ELR (cell line): ENCODE measurements at places on chromosomes 4 and X.

- DNase-seq: no peak
Measured at GRCh38 chr4:85793233-85793585, 318.3 kb downstream of the ARHGAP24 start.

GRCh38 chr4:36432586-36432985 lies 151.2 kb downstream of the DTHD1 start:
- no peak for DNase-seq

GRCh38 chr4:14167876-14168510 lies 540.5 kb upstream of the BOD1L1 start:
- peak; percentile 63 for DNase-seq

DNA sequence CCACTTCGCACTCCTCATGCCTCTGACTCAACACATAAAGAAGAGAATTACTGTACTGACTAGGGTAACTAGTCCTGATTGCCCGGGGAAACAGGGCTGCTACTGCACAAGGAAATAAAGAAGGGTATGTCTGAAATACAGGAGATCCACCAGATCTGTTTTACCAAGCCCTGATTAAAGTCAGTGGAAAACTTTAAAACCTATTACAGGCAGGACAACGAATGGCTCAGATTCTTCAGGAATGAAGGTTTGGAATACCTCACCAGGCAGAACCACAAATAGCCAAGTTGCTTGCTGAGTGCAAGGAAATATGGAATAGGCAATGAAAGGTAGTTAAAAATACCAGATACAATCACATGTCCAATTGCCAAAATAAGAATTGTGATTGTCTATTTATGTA lies 17.3 kb downstream of the LAMTOR3 start:
- DNase-seq: no peak

- no peak for DNase-seq
Measured at GRCh38 chr4:111540671-111541070, 604.6 kb upstream of the FAM241A start.

- no peak for DNase-seq
Measured at GRCh38 chr4:11038926-11039325, 354.4 kb upstream of the CLNK start.

- DNase-seq: peak; percentile 72
Measured at GRCh38 chrX:45172890-45173289, 27.8 kb downstream of the DIPK2B start.

- DNase-seq: no peak
Measured at GRCh38 chr4:123980736-123981300, 584.2 kb downstream of the SPRY1 start.

- peak; percentile 20 for DNase-seq
Measured at GRCh38 chr4:7798178-7798995, 141.3 kb downstream of the AFAP1 start.

GRCh38 chrX:103215425-103215991 lies 600 bp downstream of the BEX4 start:
- DNase-seq: peak; percentile 22

- peak; percentile 91 for DNase-seq
Measured at GRCh38 chr4:71195924-71196323, 142.9 kb upstream of the SLC4A4 start.

DNA sequence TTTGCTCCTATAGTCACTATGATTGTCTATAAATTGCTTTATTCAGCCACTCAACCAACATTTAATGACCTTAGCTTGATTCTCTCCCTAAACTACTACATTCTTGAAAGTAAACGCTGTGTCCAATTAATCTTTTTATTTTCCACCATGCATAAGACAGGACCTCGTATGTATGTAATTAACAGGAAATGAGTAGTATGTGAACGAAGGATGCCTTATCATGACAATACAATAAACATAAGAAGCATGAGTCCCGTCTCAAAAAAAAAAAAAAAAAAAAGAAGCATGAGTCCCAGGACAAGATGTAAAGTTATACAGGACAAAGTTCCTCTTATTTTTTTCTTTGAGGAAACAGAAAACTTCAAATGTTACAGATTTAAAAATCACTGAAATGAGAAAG lies 92.5 kb downstream of the PPP3CA start:
- DNase-seq: peak; percentile 37

DNA sequence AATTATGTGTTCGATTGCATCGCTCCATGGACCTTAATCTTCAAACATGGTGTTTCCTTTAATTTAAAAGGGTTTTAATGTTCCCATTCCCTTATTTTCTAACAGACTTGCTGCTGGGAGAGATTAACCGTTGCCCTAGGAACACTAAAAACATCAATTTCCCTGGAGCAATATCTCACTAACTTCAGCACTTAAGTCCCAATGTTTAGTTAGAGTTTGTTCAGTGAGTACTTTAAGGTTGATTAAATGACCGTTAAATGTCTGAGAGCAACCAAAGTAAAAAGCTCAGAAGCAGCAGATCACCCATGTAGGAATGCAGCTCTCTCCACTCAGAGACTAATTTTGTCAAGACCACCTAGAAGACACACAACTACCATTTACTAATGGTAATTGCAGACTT lies 111.2 kb upstream of the PDE5A start:
- DNase-seq: no peak

- peak; percentile 20 for DNase-seq
Measured at GRCh38 chr4:151287409-151287808, 10.4 kb downstream of the PRSS48 start.

DNA sequence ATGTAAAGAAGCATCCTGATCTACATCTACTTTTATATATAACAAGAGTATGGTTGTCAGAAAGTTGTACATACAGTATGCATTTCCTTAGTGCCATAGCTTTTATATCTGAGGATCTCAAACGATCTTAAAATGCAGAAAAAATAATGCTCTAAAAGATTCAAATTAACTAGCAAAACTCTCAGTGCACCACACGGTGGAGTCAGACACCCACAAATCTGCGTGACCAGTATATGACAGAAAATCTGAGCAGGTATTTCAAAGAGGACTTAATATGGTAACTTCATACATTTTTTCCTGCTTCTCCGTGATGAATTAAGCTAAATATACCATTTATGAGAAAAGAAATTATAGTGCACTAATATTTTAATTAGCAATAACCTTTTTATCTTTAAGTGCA lies 803.0 kb downstream of the DMD start:
- DNase-seq: peak; percentile 11

DNA sequence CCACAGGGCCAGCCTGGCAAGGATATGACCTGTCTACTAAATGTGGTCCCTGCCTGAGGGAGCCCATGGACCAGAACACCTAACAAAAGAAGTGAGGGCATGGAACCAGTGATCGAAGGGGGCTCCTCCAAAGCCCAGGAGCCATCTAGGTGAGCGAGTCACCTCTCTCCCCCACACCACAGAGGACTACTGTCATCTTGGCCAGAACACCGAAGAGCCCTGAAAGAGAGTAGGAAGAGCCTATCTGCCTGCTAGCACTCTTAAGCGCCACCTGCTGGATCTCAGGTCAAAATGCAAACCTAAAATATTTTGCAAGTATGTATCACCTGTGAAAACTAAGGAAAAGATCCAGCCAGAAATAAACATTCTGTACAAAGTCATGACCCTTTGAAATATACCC lies 137.9 kb upstream of the ZXDB start:
- peak; percentile 22 for DNase-seq

DNA sequence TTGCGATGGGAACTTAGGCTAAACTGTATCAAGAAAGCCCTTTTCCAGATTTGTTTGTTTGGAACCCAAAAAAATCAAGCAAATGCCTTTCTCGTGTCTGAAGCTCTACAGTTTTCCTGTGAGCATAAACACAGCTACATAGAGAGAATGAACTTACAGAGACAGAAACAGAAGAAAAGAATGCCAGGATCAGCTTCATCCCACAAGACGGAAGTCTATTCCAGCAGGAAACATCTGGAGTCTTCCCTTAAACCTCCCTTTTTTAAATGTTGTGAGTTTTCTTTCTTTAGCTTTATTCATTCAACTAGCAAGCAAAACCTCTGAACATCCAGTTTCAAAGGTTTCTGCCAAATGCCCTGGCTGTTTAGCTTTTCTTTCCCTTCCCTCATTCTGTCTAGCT lies 32.6 kb upstream of the ZFP42 start:
- no peak for DNase-seq

DNA sequence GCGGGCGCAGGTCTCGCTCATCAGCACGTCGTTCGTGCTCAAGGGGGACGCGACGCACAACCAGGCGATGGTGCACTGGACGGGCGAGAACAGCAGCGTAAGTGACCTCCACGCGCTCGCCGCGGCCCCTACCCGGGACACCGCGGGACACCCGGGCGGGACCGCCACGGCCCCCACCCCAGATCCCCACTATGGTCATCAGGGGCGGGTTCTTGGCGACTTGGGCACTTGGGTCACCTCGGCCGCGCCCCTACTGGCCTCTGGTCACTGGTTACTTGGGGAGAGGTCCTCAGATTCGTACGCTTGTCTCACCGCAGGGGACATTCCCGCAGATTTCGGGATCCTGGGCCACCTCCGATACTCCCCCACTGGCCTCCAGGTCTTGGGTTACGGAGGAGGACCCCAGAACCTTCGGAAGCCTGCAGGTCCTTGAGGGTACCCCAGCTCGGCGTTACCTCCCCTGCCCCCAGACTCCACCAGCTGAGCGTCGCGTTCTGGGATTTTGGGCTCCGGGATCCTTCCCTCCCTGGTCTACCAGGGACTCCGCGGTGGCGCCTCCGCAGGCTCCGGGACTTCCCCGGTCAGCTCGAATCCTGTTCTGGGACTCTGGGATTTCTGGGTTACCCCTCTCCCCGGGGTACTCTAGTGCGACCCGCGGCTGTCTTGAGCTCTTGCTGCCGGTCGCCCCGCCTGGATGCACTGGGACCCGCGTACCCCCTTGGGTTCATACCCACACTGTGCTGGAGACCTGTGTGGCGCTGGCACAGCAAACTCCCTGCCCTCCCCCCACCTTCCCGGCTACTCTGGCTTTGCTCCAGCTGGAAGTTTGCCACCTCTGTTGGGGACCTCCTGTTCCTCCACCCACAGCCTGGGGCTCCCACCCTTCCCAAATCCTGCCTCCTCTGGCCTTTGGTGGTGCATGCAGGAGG lies 956 bp downstream of the SORCS2 start:
- DNase-seq: no peak
